ENCODE measurements at places on chromosomes 11 and 22. TPM values are rescaled to one million over a fixed set of nuclear protein-coding genes. Genes with fewer than 3 reads are reported as not detected.

The DYNC2H1 gene
- 0.71 TPM for polyA plus RNA-seq

The DERL3 gene
- polyA plus RNA-seq: 98.8 TPM

The ADM gene
- 2.3 TPM for polyA plus RNA-seq

The KRTAP5-8 gene
- polyA plus RNA-seq: 0.26 TPM

The NXPE1 gene
- polyA plus RNA-seq: not detected

The APOL1 gene
- polyA plus RNA-seq: 3.3 TPM
